Stimulated activated CD4-positive, alpha-beta T cell treated with anti-CD3 and anti-CD28 coated beads, Interleukin-15, amount 100 ng/mL, for 24 hours (primary cell): ENCODE measurements at places on chromosomes 2 and 18.

DNA sequence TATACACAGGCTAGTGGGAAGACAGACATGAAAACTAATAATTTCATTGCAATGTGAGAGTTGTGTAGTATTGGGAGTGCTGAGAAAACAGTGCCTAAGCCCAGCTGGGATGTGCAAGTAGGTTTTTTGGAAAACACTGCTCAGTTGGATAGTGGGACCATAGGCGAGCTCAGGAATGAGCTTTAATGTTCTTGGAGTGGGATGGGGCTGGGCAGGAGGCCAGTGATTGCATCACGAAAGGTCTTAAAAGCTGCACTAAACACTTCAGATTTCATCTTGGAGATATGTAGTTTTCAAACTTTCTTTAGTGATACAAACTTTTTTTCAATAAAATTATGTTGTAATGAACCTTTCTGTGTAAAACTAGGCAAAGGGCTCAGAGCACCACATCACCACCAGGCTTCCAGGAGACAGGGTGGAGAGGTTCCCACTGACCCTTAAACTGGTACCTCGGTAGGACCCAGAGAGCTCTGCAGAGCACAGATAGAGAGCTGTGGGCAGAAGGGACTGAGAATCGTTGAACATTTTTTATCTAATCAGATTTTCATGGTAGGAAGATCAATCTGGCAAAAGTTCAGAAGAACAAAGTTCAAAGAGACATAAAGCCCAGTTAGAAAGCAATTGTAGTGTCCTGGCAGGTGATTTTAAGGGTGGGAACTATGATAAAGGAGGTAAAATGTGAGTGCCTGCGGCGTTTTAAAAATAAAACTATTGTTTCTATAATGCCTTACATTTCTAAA, 176.2 kb downstream of the TRABD2A start:
- no peak for DNase-seq

GRCh38 chr2:119730671-119731177, 29.0 kb upstream of the PTPN4 start:
- DNase-seq, result no peak

DNA sequence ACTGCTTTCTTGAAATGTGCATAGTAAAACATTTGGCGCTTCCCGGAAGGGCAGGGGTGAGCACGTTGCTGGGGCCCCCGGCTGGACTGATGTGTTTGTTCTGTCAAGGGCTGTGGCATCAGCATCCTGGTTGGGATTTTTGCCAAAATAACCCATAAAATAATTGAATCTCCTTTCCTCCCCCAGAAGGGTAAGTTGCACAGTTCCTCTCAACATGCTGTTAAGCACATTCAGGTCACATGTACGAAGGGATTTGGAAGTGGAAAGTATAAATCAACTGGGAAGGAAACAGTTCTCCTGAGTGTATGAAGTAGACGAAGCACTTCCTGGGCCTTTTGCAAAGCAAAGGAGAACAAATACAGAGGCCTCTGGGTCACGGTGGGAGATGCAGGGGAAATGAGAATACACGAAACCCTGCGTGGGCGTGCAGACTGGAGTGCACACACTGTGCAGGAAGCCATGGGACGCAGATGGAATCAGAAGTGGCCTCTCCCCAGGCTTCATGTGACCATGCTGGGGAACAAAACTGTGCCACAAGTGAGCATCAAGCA, 183.9 kb downstream of the LPIN1 start:
- peak; percentile 15 for DNase-seq

- no peak for DNase-seq
Observed at GRCh38 chr18:46009125-46009840, 42.2 kb upstream of the EPG5 start.

DNA sequence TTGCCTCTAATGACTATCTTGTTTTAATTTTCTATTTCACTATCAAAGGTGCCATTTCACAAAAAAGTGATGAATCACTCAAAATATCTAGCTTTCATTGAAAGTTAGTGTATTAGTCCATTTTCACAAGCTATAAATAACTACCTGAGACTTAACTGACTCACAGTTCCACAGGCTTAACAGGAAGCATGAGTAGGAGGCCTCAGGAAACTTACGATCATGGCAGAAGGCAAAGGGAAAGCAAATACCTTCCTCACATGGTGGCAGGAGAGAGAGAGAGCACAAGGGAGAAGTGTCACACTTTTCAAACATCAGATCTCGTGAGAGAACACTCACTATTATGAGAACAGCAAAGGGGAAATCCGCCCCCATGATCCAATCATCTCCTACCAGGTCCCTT, 1220.4 kb upstream of the ZEB2 start:
- peak; percentile 2 for DNase-seq
